ENCODE measurements at places on chromosomes 5 and 9.

DNA sequence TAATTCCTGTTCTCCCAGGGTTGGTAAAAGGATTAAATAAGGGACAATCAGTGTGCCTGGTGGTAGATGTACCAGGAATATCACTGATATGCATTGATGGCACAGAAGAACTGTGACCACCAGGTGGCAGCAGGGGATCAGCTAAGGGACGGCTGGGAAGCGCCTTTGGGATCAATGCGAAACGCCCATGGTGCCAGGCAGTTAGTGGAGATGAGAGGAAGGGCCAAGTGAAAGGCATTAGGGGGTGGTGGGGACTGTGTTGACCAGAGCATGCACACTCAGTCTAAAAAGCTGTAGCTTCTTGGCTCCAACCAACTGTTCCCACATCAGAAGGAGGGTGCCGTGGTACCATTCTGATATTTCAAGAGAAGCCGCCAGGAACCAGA is 55.6 kb downstream of the ARHGEF37 start:
- DNase-seq = peak; percentile 89

DNA sequence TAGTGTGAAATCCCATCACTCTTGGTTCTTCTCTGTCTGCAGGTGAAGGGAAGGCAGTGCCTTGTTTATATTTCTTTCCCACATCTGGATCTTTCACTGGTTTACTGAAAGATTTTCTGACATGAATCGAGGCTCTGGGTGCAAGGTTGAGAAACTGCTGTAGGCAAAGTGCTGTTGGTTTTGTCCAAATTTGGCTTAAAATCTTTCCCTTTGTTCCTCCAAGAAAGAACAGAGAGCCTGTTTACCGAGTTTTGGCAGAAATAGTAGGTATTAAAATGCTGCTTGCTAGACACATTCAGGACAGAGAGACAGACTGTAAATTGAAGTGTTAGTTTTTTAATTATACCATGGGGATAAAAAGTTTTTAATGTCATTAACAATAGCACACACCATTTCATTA is 21.5 kb downstream of the SKP2 start:
- no peak for DNase-seq

GRCh38 chr5:139019880-139020279 is 144.7 kb upstream of the LRRTM2 start:
- DNase-seq = no peak

DNA sequence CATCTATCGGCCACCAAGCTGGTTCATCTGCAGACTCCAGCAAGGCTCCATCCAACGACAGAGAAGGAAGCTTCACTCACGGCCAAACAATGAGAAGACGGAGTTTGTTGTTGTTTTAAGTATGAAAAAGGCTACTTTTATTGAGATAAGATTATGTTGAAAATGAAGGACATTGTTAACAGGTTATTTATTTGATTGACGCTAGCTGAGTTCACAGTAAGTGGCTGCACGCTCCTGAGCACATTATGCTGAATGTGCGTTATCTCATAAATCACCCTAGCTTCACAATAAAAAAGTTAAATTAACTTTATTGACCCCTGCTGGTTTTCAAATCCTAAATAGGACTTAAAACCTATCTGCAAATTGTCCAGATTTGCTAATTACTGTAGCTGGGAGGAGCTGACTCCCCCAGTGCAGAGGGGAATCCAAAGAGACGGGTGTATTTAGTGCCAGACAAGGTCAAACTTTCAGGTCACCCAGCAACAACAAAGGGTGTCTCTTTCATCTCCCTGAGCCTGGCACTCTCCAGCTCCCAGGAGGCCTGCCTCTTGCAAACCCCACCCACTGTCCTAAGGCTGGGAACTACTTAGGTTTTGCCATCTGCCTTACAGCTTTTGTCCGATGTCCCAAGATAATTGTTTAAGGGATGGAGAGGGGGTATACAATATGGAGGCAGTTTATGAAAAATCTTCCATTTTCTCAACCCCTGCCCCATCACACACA is 129.2 kb downstream of the ZDHHC21 start:
- DNase-seq = no peak

DNA sequence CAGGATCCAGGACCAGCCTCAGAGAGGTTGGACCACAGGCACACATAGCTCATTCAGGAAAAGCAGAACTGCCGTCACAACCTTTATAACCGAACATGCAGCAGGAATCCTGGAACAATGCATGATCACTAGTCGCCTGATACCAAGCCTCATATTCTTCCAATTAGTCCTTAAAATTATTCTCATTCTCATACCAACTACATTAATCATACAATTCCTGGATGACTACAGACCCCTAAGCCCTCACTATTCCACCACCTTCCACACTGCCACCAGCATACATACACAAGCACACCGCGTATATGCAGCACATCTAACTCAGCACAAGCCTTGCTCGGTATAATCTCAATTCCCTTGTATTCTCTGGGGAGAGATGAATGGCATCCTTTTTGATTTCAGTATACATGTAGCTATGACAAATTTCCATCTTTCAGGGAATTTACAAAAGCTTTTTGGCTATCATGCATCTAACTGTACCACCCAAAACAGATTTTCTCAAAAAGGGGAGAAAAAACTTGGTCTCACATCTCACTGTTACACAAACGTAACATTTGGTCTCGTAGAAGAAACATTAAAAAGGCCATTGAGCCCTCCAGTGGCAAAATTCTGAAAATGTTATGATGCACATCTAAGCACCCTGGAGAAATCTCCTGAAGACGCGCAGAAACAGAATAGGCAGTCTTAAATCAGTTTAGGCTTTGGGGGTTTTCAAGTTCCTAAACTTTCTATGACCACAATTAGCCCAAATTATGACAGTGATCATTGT is 46.2 kb downstream of the MCTP1 start:
- DNase-seq = no peak

DNA sequence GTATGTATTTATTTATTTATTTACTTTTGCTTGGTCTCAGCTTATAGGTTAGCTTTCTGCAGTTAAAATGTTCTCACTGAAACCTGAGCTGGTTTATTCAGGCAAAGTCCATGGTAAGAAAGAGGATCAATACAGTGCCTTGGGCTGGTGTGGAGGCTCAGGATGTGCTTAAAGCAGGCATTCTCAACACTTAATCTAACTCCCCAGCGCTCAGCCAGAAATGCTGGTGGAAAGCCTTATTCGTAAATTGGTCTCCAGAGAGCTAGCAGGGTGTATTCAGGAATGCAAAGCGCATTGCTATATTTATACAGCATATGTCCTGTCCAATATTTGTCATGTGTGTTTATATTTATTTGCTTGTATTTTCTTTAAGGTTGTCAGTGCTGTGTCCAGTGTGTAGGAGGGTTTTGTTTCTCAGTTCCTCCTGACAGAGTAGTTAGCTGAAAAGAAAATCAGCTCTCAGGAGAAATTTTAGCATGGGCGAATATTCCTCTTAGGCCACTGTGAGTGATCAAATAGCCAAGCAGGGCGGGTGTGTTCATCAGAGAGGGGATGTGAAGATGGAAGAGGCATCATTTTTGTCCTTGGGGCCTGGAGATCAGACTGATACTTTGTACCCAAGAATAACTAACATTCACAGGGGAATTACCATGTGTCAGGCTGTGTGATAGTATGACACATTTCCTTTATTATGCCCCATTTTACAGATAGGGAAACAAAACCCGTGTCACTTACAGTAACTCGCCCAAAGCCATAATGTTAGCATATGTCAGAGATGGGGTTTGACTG is 65.8 kb downstream of the DOCK2 start:
- DNase-seq = no peak

DNA sequence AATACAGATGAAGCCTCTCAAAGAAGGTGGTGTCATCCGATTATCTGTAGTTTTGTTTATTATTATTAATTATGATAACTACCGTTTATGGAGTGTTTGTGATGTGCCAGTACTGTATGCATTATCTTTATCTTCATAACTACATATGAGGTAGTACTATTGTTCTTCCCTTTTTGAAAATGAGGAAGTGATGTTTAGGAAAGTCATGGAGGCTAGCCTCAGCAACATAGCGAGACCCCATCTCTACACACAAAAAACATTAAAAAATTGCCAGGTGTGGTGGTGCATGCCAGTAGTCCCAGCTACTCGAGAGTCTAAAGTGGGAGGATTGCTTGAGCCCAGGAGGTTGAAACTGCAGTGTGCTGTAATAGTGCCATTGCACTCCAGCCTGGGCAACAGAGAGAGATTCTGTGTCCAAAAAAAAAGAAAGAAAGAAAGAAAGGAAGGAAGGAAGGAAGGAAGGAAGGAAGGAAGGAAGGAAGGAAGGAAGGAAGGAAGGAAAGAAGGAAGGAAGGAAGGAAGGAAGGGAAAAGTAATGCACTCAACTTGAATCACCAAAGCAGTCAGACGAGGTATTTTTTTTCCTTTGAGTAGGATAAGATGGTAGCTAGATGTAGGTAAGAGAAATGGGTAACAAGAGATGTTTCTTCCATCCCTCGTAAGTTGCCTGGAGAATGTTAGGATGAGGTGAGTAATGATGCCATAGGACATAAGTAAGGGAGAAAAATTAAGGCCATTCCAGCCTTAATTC is 47.8 kb downstream of the PAM start:
- DNase-seq = no peak

- DNase-seq = no peak
Measured at GRCh38 chr9:83342006-83342405, 196.2 kb downstream of the FRMD3 start.

- no peak for DNase-seq
Measured at GRCh38 chr5:44384816-44385215, 4.4 kb downstream of the FGF10 start.

DNA sequence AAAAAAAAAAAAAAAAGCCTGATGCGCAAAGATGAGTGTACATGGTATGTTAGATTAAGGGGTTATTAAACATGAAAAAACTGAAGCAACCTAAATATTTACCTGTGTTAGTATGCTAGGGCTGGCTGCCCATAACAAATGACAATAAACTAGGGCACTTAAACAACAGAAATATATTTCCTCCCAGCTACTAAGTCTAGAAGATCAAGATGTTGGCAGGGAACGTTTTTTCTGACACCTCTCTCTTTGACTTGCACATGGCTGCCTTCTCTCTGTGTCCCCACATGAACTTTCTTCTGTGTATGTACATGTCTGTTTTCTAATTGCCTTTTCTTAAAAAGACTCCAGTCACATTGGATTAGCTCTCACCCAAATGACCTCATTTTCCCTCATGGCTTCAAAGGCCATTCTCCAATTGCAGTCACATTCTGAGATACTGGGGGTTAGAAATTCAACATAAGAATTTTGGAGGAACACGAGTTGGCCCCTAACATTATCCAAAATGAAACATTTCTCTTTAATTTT is 694.5 kb downstream of the CDH9 start:
- no peak for DNase-seq

DNA sequence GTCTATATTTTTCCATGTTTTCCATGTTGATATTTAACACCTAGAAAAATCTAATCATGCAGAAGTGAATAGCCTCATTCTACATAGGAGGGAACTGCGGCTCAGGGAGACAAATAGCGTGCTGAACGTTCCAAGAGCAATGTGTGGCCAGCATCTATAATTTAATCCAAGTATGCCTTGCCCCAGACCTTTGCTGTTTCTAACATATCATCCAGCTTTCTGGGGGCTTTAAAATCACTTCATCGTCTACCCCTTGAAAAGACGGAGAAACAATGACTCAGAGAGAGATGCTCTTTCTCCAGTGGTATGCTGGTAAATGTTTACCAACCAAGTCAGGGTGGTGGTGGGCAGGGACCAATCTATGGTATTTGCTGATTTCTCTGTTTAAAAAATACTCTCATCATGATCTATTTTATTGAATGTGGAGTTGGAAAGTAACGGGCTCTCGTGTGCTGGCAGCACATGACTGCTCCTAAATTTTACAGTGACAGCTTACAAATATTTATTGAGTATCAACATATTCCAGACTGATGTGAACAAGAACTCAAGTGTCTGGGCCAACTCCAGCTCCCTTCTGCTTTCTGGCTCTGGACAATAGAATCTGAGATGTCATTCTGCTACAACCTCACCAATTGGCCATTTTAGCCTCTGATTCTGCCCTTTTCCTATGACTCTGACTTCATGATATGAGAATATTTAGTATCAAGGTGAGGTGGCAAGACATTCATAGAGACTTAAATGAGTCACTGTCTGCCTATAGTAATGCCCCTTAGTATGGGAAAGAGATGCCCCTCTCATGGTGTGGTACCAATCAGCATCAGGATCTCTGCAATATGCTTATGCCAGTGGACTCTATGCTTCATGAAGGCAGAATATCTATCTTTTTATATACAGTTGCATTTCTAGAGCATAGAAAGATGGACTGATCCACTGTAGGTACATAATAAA is 407.4 kb upstream of the TNC start:
- no peak for DNase-seq

GRCh38 chr5:168651648-168652047 is 72.5 kb upstream of the PANK3 start:
- DNase-seq = peak; percentile 34

DNA sequence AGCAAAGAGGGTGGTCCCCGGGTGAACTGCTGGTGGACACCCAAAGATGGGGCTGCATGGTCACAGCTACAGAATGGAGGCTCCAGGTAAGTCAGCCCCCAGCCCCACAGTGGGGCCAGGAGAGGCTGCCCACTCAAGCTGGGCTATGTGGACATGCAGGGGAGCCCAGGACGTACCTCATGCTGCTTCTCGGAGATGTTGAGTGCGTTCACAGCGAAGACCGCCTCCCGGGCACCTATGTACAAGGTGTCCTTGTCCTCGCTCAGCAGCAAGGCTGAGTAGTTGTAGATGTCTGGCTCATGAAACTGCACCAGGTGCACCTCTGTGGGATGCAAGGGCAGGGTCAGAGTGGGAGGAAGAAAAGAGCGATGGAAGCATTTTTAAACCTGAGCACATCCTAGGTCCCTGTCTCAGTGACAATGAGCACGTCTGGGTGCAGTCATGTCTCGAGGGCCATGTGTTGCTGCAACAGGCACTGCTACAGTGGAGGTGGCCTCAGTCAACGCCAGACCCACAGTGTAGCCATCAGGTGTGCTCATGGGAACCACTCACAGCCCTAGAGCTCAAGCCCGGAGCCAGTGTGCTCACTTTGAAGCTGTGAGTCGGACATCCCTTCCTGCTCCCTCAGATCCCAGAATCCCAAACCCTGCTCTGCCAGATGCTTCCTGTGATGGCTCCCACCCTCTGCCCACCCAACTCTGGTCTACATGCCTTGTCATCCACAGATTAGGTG is 84.6 kb downstream of the SECISBP2 start:
- DNase-seq = no peak

GRCh38 chr5:31124026-31124425 is 69.5 kb upstream of the CDH6 start:
- no peak for DNase-seq

GRCh38 chr5:122172207-122172606 is 42.9 kb downstream of the ZNF474 start:
- no peak for DNase-seq

DNA sequence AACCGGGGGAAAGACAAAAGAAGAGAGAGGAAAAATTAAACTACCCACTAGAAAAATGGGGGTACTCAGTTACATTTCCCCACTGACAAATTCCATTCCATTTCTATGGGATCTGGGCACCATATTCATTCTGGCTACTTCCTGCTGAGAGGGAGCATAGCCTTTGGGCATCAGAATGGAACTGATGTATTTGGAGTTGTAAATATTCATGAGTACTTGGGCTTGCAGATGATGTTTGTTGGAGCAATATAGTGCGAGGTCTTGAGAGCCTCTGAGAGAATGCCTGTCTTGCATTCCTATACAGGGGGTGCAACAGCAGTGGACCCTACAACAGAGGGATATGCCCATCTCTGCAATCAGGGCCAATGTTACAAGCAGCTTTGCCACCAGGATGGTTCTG is 16.7 kb downstream of the GMCL2 start:
- no peak for DNase-seq
